ENCODE measurements at places on chromosomes 5 and 9.

- DNase-seq, result no peak
Observed at GRCh38 chr9:108599571-108599970, 256.2 kb downstream of the ACTL7B start.

DNA sequence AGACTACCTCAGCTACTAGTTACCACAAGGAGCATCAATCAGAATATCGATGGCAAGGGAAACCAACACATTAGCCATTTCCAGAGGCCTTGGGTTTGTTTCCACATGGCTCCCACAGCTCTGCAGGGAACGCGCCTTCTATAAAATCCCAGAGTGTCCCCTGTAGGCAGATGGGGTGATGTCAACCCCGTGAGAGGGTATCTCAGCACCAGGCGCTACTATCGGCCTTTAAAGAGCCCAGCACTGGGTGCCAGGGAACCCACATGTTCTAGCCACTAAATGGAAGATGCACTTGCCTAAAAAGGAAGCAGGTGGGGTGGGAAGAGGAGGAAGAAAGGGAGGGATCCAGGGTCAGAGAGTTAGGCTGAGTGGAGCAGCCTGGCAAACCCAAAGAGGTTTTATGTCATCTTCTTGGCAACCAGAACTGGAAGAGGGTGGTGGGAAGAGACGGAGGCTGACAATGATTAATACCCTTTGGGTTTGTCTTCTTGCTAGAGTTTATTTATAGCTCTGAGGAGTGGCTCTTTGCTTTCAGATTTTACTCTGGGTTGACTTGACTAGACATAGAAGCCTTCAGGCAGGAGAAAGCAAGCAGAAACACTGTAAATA, 19.9 kb downstream of the MACROH2A1 start:
- no peak for DNase-seq

- no peak for DNase-seq
Observed at GRCh38 chr9:34454571-34455065, 3.8 kb downstream of the FAM219A start.

- DNase-seq, result no peak
Observed at GRCh38 chr5:1926071-1926440, 43.3 kb upstream of the IRX4 start.

DNA sequence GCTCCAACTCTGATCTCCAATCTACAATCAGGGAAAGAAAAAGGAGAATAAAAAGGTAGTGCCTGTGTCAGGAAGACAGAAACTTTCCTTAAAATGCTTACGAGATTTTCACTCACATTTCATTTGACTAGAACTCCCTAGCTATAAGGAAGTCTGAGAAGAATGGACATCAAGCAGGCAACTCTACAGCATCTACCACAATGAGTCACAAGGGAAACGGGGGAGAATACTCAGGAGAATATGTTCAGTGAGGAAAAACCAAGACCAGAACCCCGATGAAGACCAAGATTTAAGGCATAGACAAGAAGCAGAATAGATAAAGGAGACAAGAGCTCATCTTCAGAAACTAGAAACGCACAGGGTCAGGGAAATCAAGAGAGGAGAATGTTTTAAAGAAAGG, 9.0 kb upstream of the SETD9 start:
- no peak for DNase-seq

- DNase-seq, result no peak
Observed at GRCh38 chr9:121633119-121633714, 18.2 kb upstream of the DAB2IP start.

Measured in NCI-H510A (cell line).